ENCODE measurements at places on chromosomes 2 and 18.
A peak's percentile ranks its signal among the peaks of the same experiment; 100 is the strongest.

DNA sequence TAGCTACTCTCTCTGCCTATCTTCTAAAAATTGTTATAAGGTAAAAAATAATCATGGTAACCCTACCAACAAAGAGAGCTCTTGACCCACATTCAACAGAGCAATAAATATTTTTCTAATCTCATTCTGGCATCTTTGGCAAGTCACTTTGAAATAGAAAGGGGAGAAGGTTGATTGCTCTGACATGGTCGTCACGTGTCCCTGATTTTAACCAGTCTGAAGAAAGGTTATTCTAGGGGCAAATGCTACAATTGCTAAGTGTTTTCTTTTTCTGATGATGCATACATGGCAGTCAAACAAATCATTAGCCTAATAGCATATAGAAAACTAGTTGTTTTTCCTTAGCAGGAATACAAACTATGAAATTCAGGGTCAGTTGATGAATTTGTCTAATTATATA, 153.3 kb upstream of the MAP3K20 start:
- DNase-seq = no peak

GRCh38 chr2:107001551-107001950, 115.6 kb upstream of the ST6GAL2 start:
- no peak for DNase-seq

DNA sequence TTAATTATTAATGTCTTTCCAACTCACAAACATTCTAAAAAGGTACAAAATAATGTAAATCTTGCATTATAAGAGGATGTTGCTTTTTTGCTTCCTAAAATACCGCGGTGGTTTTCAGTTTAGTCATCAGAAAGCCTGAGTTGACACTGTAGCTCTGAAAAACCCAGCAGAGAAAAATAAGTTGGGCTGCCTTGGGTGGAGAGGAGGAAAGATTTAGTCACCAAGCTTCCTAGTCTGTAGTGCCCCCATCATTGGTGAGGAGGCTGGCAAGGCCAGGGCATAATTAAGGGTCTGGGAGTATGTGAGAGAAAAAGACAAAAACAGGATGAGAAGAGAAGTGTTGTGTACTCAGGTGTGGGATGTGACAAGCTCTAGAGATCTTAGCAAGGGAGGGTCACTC, 5.7 kb downstream of the PTPRM start:
- no peak for DNase-seq

DNA sequence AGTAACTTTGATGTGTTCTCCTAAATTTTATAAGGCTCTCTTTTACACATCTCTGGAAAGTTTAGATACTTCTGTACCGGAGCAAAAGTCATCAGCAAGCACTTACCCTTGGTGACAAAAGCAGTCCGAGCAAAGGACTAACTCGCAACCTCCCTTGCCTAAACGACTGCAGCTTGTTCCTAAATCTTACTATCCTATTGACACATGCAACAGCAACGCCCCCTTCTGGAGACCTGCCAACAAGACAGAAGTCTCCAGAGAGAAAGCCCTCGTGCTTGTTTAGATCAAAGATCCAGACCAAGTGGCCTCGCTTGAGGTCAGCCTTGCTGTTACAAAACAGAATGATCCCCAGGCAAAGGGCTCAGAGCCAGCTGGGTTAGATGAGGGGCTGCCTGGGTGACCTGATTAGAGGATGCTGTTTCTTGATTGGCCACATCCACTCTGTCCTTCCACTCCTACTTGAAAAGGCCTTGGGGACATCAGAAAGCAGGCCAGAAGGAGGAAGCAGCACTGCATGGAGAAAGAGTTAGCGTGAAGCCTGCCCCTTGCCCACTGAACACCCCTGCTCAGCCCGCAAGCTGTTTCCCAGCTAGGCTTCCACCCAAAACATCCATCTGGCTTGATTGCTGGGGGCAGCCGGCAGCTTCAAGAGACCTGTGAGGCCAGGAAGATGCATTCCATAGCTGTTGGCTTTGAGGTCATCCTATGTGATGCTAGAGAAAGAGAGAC, 94.3 kb downstream of the HNRNPLL start:
- DNase-seq = peak; percentile 93

- DNase-seq = no peak
Measured at GRCh38 chr2:136645236-136645828, 120.0 kb upstream of the THSD7B start.

- no peak for DNase-seq
Measured at GRCh38 chr2:109168086-109168485, 39.1 kb downstream of the SH3RF3 start.

DNA sequence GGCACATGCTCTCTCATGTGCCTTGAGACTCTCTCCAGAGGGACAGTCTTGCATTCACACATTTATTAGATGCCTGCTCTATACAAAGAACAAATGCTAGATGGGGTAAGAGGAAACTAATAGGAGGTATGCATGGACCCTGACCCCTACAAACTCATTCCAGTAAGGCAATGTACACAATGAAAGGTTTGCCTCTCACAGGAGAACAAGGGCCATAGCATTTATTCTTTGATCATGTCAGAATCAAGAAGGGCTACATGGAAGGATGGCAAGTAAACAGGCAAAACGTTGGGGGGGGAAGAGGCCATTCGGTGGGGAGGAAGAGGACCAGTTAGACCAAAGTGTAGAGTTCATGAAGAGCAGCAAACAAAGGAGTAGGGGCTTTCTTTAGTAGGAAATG, 130.2 kb downstream of the TMEM163 start:
- no peak for DNase-seq

- DNase-seq = no peak
Measured at GRCh38 chr2:182949572-182950189, 83.2 kb upstream of the FRZB start.

GRCh38 chr2:19914266-19914975, 12.6 kb upstream of the TTC32 start:
- DNase-seq = no peak

DNA sequence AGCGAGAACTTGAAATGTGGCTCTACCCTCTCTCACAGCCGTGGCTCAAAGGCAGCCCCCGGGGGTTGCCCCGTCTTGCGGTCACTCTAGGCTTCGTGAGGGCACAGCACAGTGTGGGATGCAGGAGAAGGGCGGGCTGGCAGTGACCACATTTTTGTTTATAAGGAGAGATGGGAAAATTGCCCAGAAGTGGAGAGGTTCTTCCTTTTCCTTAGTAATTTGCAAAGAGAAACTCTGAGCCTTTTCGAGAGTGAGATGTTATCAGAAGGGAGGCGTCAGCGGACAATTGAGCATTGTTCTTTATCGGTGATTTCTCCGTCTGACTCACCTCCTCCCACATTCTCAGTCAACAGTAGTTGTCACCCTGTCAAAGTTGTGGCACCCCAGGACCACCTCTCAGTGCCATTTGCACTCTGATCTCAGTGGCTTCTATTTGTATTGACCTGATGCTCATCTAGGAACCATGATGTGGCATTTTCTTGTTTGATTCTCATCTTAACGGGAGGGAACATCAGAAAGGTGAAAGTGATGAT, 89.6 kb downstream of the ACAA2 start:
- no peak for DNase-seq

GRCh38 chr2:11326677-11327211, 17.7 kb downstream of the ROCK2 start:
- DNase-seq = no peak

DNA sequence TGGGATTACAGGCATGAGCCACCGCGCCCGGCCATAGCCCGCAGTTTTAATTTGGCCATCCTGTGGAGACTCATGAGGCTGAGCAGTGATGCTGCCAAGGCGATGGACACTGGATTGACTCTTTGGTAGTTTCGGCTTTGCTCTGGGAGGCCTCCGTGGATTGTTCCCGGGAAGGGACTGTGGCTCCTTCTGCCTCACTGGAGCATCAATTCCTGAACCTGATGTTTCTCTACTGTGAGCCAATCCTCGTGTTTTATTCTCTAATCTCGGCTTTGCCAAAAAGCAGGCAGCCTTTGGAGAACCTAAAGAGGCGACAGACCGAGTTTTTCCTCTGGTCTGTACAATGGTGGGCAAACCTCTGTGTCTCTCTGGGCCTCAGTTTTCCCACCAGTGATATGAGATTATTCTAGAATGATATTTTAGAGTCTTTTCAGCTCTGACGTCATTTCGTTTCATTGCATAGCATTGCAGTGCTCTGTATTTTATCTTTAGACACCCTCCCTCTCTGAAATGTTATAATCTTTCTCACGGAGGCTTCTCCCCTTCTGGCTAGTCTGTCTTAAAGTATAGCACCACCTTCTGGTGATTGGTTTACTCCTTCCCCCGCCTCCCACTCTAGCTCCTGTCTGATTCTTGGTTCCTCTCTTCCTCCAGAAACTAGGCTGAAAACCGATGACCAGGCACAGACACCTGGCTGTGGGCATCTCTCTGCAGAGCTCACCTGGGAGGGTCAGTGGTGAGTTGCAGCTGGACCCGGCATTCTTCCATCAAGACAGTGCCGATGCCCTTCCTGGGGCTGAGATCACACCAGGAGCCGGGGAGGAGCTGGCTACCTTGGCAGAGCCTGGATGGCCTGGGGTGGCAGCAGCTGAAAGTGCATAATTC, 341.3 kb downstream of the MYCN start:
- no peak for DNase-seq

GRCh38 chr2:134745023-134745422, 26.2 kb upstream of the TMEM163 start:
- no peak for DNase-seq

- no peak for DNase-seq
Measured at GRCh38 chr2:157460384-157460837, 16.5 kb upstream of the CYTIP start.

- peak; percentile 47 for DNase-seq
Measured at GRCh38 chr2:242031481-242032019, 162.0 kb downstream of the RTP5 start.

- DNase-seq = no peak
Measured at GRCh38 chr2:210997373-210997772, 441.0 kb downstream of the CPS1 start.

- peak; percentile 72 for DNase-seq
Measured at GRCh38 chr2:217797165-217797564, 205.6 kb downstream of the TNS1 start.

DNA sequence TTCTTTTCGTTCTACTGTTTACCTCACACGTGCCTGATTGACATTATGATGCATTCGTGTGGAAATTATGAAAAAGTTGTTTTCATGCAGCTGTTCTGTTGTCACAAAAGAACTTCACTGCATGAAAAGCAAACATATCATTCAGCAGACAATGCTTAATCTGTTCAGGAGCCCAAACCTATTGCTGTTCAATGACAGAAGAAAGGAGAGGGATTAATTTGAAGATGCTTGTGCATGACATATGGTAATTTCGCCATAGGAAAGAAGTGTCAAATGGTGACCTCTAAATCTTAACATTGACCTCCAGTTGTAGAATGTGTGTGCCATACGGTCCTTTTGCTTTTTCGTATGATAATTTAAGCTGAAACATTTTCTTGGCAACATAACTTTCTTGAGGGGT, 124.5 kb downstream of the WDR7 start:
- no peak for DNase-seq

- DNase-seq = no peak
Measured at GRCh38 chr2:104431701-104432121, 422.2 kb upstream of the POU3F3 start.

- DNase-seq = no peak
Measured at GRCh38 chr2:16713011-16713423, 47.4 kb upstream of the CYRIA start.

GRCh38 chr18:24656551-24657443, 196.4 kb downstream of the HRH4 start:
- no peak for DNase-seq

- no peak for DNase-seq
Measured at GRCh38 chr2:172997031-172997430, 78.6 kb upstream of the MAP3K20 start.

Data from posterior vena cava (tissue), 2 donors.